ENCODE measurements at places on chromosomes 7 and 10.

- no peak for DNase-seq
Measured at GRCh38 chr7:131211500-131211899, 116.2 kb upstream of the MKLN1 start.

- DNase-seq: no peak
Measured at GRCh38 chr7:17207220-17207619, 91.2 kb upstream of the AHR start.

- DNase-seq: no peak
Measured at GRCh38 chr10:104256335-104256961, 1.8 kb downstream of the GSTO1 start.

DNA sequence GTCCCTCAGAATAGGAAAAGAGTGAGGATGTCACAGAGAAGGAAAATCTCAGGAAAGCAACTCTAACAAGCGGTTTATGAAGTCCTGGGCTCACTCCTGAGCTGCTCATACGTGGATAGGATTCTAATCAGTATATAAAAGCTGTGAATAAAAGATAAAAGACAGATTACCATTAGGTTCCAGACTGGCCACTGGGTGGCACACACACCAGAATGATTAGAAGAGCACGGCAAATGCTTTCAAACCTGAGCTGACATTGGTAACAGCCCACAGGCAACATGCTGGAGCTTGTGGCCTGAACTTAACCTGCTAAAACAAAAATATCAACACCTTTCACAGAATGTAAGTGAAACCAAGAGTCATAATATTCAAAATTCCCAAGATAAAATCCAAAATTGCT is 370.8 kb downstream of the GRID1 start:
- DNase-seq: peak; percentile 52

DNA sequence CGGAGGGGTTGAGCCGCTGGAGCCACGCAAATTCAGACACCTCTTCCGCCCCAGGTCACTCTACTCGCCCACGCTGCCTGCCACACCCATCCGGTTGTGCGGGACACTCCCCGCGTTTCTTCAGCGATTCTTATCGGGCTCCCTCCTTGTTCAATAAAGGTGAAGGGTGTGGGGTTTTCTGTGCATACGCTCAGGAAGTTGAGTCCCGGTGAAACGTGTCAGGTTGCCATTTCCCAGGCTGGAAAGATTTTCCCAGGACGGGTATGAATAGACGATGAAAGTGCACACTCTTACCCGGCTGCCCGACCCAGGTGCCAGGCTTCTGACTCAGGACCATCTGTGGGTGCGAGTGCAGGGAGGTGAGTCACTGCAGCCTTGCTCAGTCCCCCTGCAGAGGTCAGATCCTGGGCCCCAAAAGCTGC is 22.0 kb downstream of the KLF6 start:
- DNase-seq: peak; percentile 92

- DNase-seq: no peak
Measured at GRCh38 chr7:123901101-123901500, 23.9 kb upstream of the SPAM1 start.
